ENCODE measurements at places on chromosomes 12 and 14. TPM values are rescaled to one million over a fixed set of nuclear protein-coding genes. Genes with fewer than 3 reads are reported as not detected.

Gene HECTD1
- total RNA-seq, result 197 TPM

Gene PLEKHG3
- 3.6 TPM for total RNA-seq

Gene LAG3
- total RNA-seq, result 0.33 TPM

Gene NKX2-1
- not detected for total RNA-seq

Gene TMTC1
- total RNA-seq, result 1.2 TPM

Gene CBLN3
- total RNA-seq, result 1.2 TPM

Gene SHMT2
- total RNA-seq, result 216 TPM

Gene GLS2
- not detected for total RNA-seq

Gene P2RX2
- not detected for total RNA-seq

Gene DNAJC22
- 0.29 TPM for total RNA-seq

Gene RHEBL1
- 1.3 TPM for total RNA-seq

Gene RNASE2
- total RNA-seq, result not detected
